ENCODE measurements at places on chromosomes 7 and 10.

GRCh38 chr10:110209454-110209925, 2.1 kb downstream of the MXI1 start:
- peak; percentile 54 for DNase-seq

DNA sequence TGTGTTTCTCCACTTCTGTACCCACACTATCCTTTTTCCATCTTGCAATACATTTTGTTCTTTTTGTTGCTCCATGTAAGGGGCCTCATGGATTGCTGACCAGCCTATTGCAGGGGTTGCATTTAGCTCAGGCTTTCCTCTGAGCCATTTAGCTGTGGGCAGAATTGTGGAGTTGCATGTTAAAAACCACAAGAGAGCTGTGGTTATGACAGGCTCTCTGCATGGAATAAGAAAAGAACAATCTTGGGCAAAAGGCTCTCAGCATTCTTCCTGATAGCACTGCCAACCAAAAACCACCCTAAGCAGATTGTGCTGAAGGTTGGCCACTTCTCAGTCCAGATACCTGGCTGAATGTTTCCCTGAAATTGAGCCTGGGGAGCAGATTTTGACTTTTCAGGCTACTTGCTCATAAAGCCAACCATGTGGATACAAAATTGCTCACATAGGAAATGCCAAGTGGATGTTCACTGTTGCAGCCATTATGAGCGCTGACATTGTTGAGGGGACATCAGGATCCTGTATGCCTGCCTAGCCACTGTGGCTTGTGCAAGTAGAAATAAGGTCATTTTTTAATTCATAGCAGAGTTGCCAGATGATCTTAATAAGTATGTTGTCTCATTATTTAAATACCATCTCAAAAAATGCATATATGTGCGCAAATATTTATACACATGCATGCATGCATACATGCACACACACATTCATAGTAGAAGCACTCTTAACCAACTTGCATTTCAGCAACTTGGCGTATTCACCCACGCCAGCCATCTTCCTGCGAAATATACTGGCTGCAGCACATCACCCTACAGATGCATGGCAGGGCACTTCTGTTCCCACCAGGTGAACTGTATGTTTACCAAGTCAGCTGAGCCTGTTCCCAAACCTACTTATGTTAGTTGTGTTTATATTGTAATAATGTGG, 695.4 kb downstream of the LRMDA start:
- DNase-seq = no peak

GRCh38 chr10:24622781-24623301, 100.8 kb downstream of the ARHGAP21 start:
- no peak for DNase-seq

GRCh38 chr7:76423666-76424412, 911 bp upstream of the ZP3 start:
- no peak for DNase-seq

Measured in GM13977 (cell line).